ENCODE measurements at places on chromosomes 16 and 17. TPM values are rescaled to one million over a fixed set of nuclear protein-coding genes. Genes with fewer than 3 reads are reported as not detected.

DNA sequence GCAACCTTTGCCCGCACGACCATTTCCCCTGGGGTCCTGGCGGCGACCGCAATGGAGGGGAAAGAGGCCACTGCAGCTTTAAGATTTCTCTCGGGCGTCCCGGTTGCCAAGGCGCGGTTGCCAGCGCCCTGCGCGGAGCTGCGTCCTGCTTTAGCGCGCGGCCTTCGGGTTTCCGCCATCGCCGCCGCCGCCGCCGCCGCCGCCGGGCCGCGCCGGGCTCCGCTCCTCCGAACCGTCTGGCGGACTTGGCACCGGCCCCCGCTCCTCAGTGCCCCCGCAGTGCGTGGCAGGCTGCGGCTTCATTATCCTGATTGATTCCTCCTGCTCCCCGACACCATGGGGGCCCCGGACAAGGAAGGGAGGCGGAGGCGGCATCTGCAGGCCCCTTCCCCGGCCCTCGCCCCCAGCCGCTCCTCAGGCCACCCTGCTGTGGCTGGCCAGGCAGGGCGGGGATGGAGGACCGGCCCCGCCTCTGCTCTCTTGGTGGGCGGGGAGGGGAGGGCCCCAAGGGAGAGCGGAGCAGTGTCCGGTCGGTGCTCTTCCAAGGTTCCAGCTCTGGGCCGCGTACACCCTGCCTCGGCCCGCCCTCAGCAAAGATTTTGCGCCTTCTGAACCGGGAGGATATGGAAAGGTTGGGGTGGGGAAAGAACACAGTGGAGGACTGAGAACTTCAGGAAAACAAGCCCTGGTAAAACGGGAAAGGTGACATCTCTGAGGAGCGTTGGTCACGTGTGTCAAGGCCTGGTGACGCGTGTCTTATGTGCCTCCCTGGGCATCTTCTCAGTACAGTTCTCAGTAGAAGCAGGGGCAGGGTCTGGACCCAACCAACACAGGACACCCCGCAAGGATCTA lies 34.0 kb downstream of the NEUROD2 start:
- no peak overlapping the region for H3K27ac ChIP-seq
- peaks cover 10% of the 10 kb centered on the region for H3K27me3 ChIP-seq
- H3K36me3 ChIP-seq, result no peaks in the 10 kb centered on the region

- H3K27ac ChIP-seq, result no peak overlapping the region
- no peaks in the 10 kb centered on the region for H3K4me1 ChIP-seq
- no peaks in the 10 kb centered on the region for H3K36me3 ChIP-seq
- no peak for DNase-seq
- peaks cover 71% of the 10 kb centered on the region for H3K27me3 ChIP-seq
Observed at GRCh38 chr16:23876256-23876896, 40.6 kb downstream of the PRKCB start.

GRCh38 chr17:10059684-10060211 lies 138.7 kb downstream of the GAS7 start:
- no peak overlapping the region for H3K4me3 ChIP-seq
- H3K27ac ChIP-seq, result no peak overlapping the region
- H3K27me3 ChIP-seq, result peaks cover 75% of the 10 kb centered on the region

SLFN14 gene
- not detected for total RNA-seq

GRCh38 chr16:35450648-35451047 lies 1991.2 kb downstream of the TP53TG3F start:
- H3K36me3 ChIP-seq, result no peaks in the 10 kb centered on the region
- H3K27ac ChIP-seq, result no peak overlapping the region
- H3K27me3 ChIP-seq, result no peaks in the 10 kb centered on the region
- H3K4me1 ChIP-seq, result no peaks in the 10 kb centered on the region
- H3K4me3 ChIP-seq, result no peak overlapping the region
- no peak for DNase-seq

DNA sequence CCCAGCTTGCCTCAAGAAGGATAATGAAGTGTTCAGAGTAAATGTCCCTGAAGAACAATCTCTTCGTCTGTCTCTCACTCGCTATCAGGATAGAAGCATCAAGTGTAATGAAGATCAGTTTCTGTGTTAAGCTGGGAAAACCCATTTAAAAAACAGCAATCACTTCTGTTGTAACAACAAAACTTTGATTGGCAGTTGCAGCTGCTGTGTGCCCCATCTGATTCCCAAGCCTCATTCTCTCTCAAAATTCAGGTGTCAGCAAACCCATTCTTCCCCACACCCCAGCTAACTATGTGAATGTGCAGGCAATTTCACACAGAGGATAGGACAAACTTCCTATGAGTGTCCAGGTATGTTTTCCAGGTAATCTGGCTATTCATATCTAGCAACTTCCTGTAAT lies 2.4 kb upstream of the HNF1B start:
- no peak overlapping the region for H3K4me3 ChIP-seq
- no peak for DNase-seq
- no peak overlapping the region for H3K27ac ChIP-seq
- no peaks in the 10 kb centered on the region for H3K36me3 ChIP-seq

GRCh38 chr17:17084941-17085340 lies 42.7 kb downstream of the MPRIP start:
- peak overlapping the region; percentile 2 for H3K27ac ChIP-seq
- peaks cover 69% of the 10 kb centered on the region for H3K36me3 ChIP-seq
- DNase-seq, result no peak
- no peak overlapping the region for H3K4me3 ChIP-seq

- no peak overlapping the region for H3K27ac ChIP-seq
- no peaks in the 10 kb centered on the region for H3K27me3 ChIP-seq
- no peaks in the 10 kb centered on the region for H3K36me3 ChIP-seq
Observed at GRCh38 chr16:67432506-67432890, 1.6 kb downstream of the HSD11B2 start.

SPATA33 gene
- total RNA-seq, result 21.0 TPM

DHX58 gene
- total RNA-seq, result 26.0 TPM

CA5A gene
- total RNA-seq, result 0.26 TPM

CCL17 gene
- total RNA-seq, result not detected

GRCh38 chr17:50947782-50948543 lies 81.8 kb upstream of the TOB1 start:
- DNase-seq, result peak; percentile 76
- H3K4me3 ChIP-seq, result no peak overlapping the region
- no peak overlapping the region for H3K27ac ChIP-seq
- H3K36me3 ChIP-seq, result no peaks in the 10 kb centered on the region
- no peaks in the 10 kb centered on the region for H3K27me3 ChIP-seq

DNA sequence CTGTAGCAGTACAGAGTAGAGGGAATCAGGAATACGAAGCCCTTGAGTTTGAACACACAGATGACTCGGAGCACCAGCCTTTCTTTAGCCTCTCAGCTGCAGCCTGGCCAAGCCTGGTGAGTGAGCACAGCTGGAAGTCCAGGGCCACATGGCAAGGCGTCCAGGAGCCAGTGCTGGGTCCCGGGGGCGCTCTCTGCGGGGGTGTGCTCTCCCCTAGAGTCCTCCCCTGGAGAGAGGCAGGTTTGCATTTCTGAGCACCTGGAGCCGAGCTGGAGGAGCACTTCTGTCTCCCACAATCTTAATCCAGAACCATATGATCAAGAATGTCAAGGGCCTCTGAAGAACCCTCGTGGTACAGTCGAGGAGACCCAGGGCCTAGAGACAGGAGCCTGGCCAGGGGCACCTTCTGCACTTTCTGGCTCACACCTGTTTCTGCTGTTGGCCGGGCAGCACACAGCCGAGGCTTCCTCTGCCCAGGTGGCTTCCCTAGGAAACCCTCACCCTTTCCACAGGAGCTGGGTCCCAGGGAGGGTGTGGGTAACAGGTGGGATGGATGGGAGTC lies 78.3 kb downstream of the PLD6 start:
- H3K4me1 ChIP-seq, result no peaks in the 10 kb centered on the region
- no peak overlapping the region for H3K27ac ChIP-seq
- H3K4me3 ChIP-seq, result no peak overlapping the region
- H3K36me3 ChIP-seq, result peaks cover 43% of the 10 kb centered on the region
- no peak for DNase-seq

DNA sequence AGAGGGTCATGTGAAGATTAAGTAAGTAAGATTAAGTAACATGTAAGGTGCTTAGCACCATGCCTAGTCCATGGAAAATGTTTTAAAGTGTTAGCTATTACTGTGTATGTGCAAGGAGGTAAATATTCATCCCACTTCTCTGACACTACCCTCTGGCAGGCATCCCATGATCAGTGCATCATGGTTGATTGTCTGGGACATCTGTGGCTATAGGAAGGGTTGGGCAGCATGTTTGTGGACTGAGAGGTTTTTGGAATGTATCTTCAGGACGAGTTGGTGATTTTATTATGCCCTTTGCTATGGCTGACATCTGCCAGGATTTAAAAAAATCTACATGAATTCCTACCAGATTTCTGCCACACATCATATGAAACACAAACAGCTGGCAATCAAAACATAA lies 6.5 kb upstream of the TAOK1 start:
- no peak overlapping the region for H3K4me3 ChIP-seq
- peaks cover 20% of the 10 kb centered on the region for H3K4me1 ChIP-seq
- H3K27me3 ChIP-seq, result no peaks in the 10 kb centered on the region
- no peak for DNase-seq
- no peaks in the 10 kb centered on the region for H3K36me3 ChIP-seq
- no peak overlapping the region for H3K27ac ChIP-seq
